ENCODE measurements at places on chromosomes 7 and 10.
A peak's percentile ranks its signal among the peaks of the same experiment; 100 is the strongest.

DNA sequence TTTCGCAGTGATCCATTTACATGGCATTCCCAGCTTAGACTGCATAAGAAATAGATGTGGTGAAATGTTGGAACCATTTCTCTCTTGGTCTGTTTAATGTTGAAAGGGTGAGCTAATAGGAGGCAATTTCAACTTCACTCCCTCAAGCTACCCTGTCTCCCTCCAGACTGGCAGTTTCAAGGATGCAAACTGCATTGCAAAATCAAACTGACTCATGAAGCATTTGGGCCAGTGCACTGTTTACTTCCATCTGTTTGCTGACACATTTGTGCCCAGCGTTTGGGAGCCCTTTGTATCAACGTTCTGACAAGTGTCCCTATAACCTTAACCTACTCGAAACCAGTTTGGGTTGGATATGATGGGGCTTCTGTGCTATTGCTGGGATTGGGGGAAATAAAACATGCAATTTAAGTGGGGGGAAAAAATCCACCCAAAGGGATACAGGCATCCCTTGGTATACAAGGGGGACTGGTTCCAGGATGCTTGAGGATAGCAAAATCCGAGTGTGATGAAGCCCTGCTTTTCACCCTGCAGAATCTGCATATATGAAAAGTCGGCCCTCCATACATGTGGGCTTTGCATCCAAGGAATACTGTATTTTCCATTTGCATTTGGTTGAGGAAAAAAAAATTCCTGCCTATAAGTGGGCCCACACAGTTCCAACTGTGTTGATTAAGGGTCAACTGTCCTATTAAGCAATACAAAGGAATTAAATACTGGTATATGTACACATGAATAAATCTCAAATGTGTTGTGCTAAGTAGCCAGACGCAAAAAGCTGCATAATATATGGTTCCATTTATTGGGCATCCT lies 15.6 kb downstream of the RHEB start:
- no peak for DNase-seq

DNA sequence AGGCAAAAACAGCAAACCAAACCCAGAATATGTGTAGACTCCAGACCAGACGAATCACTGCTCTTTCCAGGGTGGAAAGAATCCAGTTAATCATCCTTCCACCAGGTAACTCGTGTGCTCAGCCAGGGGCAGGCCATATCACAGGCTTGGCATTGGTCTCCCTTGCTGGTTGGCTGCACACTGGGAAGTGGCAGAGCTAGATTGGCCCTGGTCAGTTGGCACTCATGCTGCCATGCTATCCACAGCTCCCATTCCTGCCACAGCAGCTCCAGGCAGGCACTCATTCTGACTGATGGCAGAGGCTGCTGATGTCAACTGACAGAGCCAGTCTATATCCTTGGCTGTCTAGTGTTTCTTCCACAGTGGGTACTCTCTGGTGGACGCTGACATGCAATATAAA lies 9.7 kb upstream of the GDF10 start:
- DNase-seq, result no peak

DNA sequence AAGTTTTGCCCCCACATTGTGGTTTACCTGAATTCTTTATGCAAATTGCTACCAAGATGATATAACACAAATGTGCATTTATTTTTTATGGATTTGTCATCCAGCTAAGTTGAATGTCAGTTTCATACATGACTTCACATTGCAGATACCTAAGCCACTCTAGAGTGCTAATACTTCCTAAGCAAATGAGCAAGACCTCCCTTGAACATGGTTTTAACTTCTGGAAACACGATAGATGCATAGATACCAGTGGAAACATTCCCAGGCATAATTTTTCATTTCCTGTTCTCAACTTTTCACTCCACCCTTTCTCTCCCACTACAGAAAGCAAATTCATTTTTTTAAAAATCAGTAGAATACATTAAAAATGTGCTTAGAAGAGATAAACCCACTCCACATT lies 20.3 kb downstream of the GOT1 start:
- DNase-seq, result no peak

DNA sequence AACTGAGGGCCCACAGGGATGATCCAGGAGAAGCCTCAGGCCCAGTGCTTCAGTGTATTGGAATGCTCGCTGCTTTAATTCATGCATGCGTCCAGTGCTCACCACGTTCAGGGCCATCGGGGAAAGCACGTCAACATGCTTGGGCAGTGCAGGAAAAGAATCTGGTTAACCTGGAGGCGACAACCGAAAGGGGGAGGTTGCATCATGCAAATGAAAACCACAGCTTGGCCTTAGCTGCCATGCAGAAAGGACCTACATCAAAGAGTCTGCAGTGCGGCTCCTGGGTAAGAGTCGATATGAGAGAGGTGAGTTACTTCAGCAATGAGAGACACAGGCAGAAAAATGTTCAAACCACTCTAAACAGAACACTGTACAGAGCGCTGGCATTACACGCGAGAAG lies 440.1 kb downstream of the KCNMA1 start:
- DNase-seq, result no peak

DNA sequence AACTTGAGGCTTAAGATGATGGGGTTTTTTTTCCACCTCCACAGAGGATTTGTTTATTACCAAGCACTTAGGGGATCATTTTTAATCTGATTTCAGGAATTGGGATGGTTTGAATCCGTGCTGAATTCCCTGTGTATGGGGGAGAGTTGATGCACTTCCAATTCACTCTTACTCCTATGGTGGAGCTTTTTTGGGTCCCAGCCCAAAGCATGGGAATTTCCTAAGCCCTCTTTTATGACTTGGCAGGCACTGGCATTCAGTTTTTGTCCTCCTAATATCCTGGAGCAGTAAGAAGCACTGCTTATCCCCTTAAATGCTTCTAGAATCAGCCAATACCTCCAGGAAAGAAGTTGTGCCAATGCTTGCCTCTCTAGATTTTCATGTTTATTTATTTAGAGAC lies 78.7 kb downstream of the HYCC1 start:
- DNase-seq, result no peak

DNA sequence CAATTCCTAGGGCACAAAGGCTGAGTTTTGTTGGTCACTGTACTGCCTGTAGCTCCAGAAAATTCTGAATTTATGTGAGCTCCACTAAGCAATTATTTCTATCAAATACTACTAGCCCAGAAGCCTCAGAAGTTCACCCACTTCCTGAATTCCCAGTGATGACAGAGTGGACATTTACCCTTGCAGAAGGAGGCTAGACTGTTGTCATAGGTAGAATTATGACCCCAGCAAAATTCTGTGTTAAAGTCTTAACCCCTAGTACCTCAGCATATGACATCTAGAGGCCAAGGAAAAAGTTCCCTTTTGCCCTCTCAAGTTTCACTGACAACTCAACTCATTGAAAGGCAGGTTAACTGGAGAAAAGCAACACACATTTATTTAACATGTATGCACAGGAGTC lies 78.7 kb upstream of the KMT2E start:
- no peak for DNase-seq

DNA sequence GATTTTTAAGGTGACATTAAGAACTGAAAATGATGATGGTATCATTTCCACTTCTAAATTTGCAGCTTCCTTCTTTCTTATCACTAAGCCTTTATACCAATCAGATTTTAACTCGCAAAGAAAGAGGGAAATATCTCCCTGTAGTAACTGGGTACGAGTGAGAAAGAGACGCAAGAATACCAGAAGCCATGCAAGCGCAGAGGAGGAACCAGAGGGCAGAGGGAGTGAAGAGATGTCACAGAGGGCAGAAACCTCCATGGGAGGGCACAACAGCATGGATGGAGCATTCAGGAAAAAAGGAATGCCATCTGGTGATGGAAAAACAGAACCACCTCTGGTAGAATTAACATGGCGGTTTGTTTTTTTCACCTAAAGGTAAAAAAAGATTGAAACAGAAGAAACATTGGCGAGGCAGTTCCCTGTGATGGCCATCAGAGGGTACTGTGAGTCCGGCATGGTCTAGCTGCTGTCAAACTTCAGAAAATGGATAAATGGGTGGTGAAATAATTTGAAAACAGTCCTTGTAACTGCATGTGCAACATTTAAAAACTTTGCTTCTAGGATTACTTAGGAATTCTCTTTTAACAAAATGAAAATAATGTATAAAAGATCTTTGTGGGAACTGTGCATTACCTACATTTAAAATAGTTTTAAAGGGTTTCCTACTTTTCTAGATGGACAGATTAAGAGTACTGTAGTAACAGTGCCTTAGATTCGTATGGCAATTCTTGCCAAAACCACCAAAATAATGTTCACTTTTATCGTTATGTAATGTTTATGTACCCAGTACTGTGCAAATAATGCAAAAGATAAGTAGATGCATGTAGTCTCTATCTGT lies 91.8 kb downstream of the ARHGAP12 start:
- peak; percentile 8 for DNase-seq

GRCh38 chr7:18740579-18740988 lies 245.0 kb downstream of the HDAC9 start:
- no peak for DNase-seq

- DNase-seq, result no peak
Observed at GRCh38 chr7:77734659-77735421, 38.6 kb downstream of the RSBN1L start.

DNA sequence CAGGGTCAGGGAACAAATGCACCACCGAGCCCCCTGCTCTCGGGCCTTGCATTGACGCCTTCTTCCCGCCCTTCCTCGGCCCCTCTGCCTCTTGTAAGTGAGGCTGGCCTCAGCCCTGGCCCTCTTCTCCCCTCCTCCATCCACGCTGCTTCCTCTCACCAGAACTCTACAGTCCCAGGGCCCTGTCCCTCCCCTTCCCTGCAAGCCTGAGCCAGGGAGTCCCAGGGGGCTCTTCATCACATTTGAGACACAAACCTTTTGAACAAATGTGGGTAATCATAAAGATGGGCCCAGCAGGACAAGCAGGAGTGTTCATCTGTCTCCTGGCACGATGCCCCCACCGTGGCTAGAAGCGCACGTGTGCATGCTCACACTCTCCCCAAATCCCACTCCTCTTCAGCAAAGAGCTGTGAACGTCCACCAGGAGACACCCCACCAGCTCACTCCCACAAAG lies 57.7 kb downstream of the SLIT1 start:
- no peak for DNase-seq

DNA sequence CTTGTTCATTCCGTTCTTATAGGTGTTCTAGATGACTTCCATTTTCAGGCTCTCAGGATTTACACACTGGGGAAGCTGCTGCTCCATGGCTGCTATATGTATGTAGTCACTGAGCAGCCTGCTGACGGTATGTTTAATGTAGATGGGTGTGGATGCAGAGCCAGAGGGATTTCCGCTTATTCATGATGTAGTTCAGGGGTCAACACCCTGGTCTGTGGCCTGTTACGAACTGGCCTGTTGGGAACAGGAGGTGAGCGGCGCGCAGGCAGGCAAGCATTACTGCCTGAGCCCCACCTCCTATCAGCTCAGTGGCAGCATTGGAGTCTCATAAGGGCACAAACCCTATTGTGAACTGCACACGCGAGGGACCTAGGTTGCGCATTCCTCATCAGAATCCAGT lies 33.9 kb downstream of the DNAJB6 start:
- no peak for DNase-seq

DNA sequence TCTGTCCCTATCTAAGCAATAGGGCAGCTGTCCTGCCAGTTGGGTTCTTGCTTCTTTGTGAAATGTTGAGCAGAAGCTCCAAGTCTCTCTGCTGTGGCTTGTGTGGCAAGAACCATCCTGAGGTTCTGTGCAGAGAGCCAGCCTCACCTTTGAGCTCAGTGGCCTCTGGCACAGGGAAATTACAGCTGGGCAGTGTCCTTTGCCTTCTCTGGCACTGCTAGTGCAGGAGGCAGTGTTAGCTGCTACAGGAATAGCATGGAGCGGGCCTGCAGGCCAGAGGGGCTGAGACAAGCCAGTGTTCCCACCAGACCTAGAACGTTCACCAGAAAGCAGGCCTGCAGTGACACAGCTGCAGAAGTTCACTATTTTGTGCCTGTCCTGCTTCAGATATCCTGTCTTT lies 1.8 kb downstream of the PRXL2A start:
- no peak for DNase-seq

- no peak for DNase-seq
Observed at GRCh38 chr10:104326991-104327610, 11.2 kb downstream of the ITPRIP start.

- DNase-seq, result no peak
Observed at GRCh38 chr10:119333146-119333792, 125.9 kb downstream of the GRK5 start.

DNA sequence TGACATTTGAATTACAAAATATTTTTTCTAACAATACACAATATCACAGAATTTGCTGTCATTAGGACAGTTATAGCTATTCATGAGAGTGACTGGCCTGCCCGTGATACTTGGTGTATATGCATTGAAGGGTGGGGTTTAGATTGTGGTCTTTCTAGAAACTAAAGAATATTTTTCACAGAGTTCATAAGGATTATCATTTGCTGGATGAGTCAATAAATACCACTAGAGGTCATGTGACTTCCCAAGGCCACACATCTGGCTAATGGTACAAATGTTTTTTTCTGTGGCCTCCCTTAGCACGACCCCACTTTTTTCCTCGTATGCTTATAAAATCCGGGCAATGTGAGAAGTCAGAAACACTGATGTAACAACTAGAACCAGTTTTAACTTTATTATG lies 5.2 kb downstream of the OPTN start:
- no peak for DNase-seq

DNA sequence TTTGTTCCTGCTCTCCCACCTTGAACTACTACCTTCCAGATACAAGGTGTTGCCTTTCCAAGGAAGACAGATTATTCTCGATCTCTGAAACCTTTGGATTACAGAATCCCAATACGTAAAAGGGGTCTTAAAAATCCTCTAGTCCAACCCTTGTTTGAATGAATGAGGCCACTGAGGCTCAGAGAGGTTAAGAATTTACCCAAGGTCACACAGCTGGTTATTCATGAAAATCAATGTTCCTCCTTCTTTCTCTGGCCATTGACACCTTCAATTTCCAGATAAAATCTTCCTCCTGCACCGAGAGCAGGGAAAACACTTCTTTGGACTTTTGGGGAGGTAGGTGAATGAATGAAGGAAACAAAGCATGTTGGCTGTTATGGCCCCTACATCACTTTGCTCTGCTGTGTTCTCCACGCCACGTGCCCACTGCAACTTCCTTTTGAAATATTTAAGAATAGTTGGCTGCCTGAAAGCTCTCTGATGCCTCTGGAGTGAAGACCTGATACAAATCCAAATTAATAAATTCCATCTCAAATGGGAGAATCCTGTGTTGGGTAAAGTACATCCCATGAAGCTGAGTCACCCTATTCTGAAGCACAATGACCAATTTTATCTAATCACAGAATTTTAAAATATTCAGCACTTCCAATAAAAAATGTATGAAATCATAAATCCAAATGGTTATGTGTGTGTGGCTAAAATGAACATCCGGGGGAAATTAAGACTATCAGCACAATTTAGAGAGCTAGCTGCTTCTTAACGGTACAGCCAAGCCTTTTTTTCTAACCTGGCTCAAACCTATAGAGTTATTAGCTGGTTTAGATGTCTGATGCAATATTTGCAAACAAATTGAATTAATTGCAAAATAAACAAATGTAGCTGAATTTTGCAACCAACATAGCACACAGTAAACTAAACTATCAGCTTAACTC lies 7.3 kb downstream of the SVIL start:
- DNase-seq, result no peak

GRCh38 chr10:125232841-125233240 lies 72.5 kb upstream of the CTBP2 start:
- DNase-seq, result no peak

All from CD4-positive, alpha-beta T cell treated with Interferon alpha-2 for 1 hour (primary cell).